ENCODE measurements at places on chromosomes 5 and 9.

- peak; percentile 80 for DNase-seq
Observed at GRCh38 chr9:132877824-132878694, at the start of gene AK8. Gene AK8, minus strand, starts transcription at chr9:132878284. Its CDS starts 29 bp downstream, at chr9:132878255.

DNA sequence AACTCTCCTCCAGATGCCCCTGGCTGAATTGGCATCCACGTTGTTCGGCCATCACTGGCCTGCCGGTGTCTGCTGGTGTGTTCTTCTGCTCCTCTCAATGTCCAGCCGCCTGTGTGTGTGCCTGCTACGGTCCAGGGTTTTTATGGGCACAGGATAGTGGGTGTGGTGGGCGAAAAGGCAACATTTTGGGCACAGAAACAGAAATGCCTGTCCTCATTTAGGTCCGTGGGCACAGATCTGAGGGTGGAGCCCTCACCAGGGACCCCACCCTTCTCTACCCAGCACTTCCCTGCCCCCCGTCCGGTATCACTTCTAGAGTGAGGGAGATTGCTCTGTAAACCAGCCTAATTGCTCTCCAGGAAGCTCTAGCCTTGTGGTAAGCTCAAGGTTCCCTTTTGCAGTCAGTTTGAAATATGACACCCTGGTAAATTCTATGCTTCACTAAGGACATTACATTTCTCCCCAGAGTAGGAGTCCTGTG is 410.1 kb downstream of the MAT2B start:
- no peak for DNase-seq

- no peak for DNase-seq
Observed at GRCh38 chr9:134595014-134595413, 46.6 kb upstream of the COL5A1 start.

DNA sequence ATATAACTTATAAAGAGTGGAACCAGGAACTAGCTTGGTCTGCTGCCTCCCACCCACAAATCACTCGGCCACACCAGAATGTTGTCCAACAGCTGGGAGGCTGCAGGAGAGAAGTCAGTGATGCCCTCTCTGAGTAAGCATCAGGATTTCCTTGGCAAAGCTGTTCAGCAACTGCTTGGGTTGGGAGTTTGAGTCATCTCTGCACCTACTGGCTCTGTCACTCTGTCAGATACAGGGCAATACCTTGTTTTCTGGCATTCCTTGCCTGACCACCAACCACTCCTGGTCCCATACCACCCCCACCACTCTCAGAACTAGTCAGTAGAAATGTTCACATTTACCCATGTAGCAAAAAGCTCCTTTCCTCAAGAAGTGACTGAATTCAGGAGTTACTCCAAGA is 36.8 kb upstream of the GCNT4 start:
- DNase-seq = no peak

Data from head of caudate nucleus (tissue), 42 donors.